ENCODE measurements at places on chromosomes 12 and 14. TPM values are rescaled to one million over a fixed set of nuclear protein-coding genes. Genes with fewer than 3 reads are reported as not detected.
A peak's percentile ranks its signal among the peaks of the same experiment; 100 is the strongest.

A2ML1 gene
- total RNA-seq: not detected

NPAS3 gene
- total RNA-seq: not detected

LRTM2 gene
- not detected for total RNA-seq

RDH16 gene
- 0.37 TPM for total RNA-seq

NABP2 gene
- 69.5 TPM for total RNA-seq

ADAMTS20 gene
- total RNA-seq: not detected

RDH12 gene
- not detected for total RNA-seq

ACVRL1 gene
- not detected for total RNA-seq

SPIC gene
- not detected for total RNA-seq

SUDS3 gene
- 23.3 TPM for total RNA-seq

GRCh38 chr14:103544388-103545218 is 15.6 kb downstream of the TRMT61A start:
- DNase-seq: no peak
- H3K27ac ChIP-seq: no peak overlapping the region
- H3K27me3 ChIP-seq: no peaks in the 10 kb centered on the region
- H3K36me3 ChIP-seq: no peaks in the 10 kb centered on the region
- H3K4me1 ChIP-seq: no peaks in the 10 kb centered on the region

GRCh38 chr12:4153343-4153892 is 120.1 kb upstream of the CCND2 start:
- peaks cover 91% of the 10 kb centered on the region for H3K4me1 ChIP-seq
- H3K27me3 ChIP-seq: no peaks in the 10 kb centered on the region
- H3K4me3 ChIP-seq: peak overlapping the region; percentile 55
- peak; percentile 91 for DNase-seq
- H3K27ac ChIP-seq: peak overlapping the region; percentile 96
- H3K36me3 ChIP-seq: peaks cover 33% of the 10 kb centered on the region

GRCh38 chr12:122413516-122414404 is 8.7 kb downstream of the CLIP1 start:
- no peak overlapping the region for H3K4me3 ChIP-seq
- peaks cover 23% of the 10 kb centered on the region for H3K4me1 ChIP-seq
- H3K27me3 ChIP-seq: no peaks in the 10 kb centered on the region

GRCh38 chr14:85711620-85712019 is 181.7 kb downstream of the FLRT2 start:
- H3K27me3 ChIP-seq: no peaks in the 10 kb centered on the region
- H3K27ac ChIP-seq: no peak overlapping the region
- DNase-seq: no peak
- no peaks in the 10 kb centered on the region for H3K4me1 ChIP-seq
- no peak overlapping the region for H3K4me3 ChIP-seq

DNA sequence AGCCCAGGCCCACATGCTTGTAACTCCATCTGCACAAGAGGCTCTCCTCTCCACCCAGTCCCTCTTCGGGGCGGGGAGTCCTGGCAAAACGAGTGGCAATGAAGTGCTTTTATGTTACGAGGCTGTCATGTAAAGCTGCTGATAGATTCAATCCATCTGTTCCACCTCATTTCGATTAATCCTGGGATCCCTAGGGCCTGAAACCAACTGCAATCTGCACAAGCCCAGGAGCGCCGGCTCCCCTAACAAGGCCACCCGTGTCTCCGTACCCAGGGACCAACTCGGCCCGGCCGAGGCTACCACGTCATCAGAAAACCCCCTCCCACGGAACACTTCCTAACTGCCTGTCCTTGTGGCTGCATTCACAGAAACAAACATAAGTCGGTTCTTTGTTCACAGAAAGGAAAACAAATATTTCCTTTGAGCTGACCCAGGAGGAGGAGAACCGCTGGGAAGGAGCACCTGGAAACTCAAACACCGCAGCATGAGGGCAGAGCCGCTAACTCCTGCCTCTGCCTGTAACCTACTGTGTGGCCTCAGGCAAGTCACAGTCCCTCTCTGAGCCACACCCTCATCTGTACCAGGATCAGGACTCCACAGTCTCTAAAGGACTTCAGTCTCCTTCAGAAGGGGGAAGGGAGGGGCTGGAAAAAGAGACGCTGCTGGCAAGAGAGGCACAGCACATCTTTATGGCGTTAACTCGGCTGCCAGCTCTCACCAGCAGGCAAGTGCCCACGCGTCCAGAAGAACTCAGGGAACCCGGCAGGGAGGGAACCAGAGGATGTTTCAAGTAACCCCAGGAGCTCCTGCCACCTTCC is 47.8 kb downstream of the CCDC88C start:
- DNase-seq: no peak
- H3K27ac ChIP-seq: peak overlapping the region; percentile 91
- H3K4me3 ChIP-seq: peak overlapping the region; percentile 34

- no peak overlapping the region for H3K27ac ChIP-seq
- no peak overlapping the region for H3K4me3 ChIP-seq
- H3K36me3 ChIP-seq: no peaks in the 10 kb centered on the region
- H3K4me1 ChIP-seq: peaks cover 11% of the 10 kb centered on the region
- DNase-seq: peak; percentile 58
These were observed 80.9 kb downstream of the SLC41A2 start for GRCh38 chr12:104877103-104877705.

GRCh38 chr12:84974155-84974815 is 61.7 kb upstream of the SLC6A15 start:
- no peak overlapping the region for H3K4me3 ChIP-seq
- DNase-seq: no peak
- no peak overlapping the region for H3K27ac ChIP-seq
- no peaks in the 10 kb centered on the region for H3K27me3 ChIP-seq
- H3K36me3 ChIP-seq: no peaks in the 10 kb centered on the region
- H3K4me1 ChIP-seq: no peaks in the 10 kb centered on the region

DNA sequence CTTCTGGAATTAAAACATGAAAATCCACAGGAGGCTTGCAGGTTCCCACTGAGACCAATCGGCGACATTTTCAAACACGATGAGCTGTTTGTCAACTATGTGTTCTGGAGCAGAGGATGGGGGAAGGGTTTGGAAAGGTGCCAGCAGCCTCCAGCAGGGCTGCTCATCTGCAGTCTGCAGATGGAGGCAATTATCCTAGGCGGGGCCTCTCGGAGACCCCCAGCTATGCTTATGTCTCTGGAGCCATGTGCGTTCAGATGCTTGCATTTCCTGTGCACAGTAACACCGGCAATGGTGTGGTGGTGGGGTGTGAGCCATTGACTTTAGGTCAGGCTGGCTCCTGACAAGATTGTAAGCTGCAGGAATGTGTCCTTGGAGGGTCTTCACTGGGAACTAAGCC is 51.7 kb downstream of the RPH3A start:
- H3K27me3 ChIP-seq: peaks cover 6% of the 10 kb centered on the region
- no peaks in the 10 kb centered on the region for H3K4me1 ChIP-seq
- DNase-seq: no peak
- no peaks in the 10 kb centered on the region for H3K36me3 ChIP-seq

- no peak for DNase-seq
- H3K4me1 ChIP-seq: no peaks in the 10 kb centered on the region
- no peak overlapping the region for H3K4me3 ChIP-seq
- H3K36me3 ChIP-seq: no peaks in the 10 kb centered on the region
These were observed 82.3 kb downstream of the KCNMB4 start for GRCh38 chr12:70448371-70448770.

GRCh38 chr12:13347241-13348043 is 150.9 kb downstream of the EMP1 start:
- no peaks in the 10 kb centered on the region for H3K36me3 ChIP-seq
- no peak overlapping the region for H3K4me3 ChIP-seq
- peaks cover 26% of the 10 kb centered on the region for H3K27me3 ChIP-seq
- peaks cover 1% of the 10 kb centered on the region for H3K4me1 ChIP-seq
- no peak for DNase-seq
- no peak overlapping the region for H3K27ac ChIP-seq

DNA sequence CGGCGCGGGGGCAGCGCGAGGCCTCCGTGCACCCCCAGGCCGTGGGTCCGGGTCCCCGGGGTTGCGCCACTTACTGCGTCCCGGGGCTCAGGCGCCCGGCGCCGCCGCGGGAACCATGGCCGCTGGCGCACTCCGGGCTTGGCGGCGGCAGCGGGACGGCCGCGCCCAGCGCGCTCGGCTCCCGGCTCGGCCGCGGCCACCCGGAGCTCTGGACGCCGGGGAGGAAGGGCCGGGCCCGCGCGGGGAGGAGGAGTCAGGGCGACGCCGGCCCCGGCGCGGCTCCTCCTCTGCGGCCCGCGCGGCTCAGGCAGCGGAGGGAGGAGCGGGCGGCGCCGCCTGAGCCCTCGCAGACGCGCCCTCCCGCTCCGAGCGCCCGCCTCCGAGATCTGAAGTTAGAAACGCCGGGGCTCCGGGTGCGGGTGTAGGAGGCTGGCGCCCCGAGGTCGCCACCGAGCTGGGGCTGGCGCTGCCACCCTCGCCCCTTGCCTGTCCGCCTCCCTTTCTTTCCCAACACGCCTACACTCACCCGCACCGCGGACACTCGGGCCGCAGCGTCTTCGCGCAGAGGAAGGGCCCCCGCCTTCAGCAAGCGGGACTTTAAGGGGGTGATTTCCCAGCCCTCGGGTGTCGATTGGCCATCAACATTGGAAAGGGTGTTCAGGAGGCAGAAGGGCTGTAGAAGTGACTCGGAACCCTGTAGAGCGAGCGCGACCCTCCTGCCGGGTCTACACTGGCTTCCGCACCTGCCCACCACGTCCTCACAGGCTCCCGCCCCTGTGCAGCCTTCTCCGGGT is at the start of gene NIN:
Gene NIN, minus strand, starts transcription at position 231 of the 794 bp plus-strand sequence. CDS start 9,106 bp downstream, outside the sequence.
- peak within 1 kb of the TSS; percentile 92 for H3K4me3 ChIP-seq
- H3K27me3 ChIP-seq: no peaks in the 10 kb centered on the region
- DNase-seq: peak; percentile 78
- H3K36me3 ChIP-seq: peaks cover 30% of the 10 kb centered on the region
- peak within 1 kb of the TSS; percentile 94 for H3K27ac ChIP-seq
- peaks cover 67% of the 10 kb centered on the region for H3K4me1 ChIP-seq

DNA sequence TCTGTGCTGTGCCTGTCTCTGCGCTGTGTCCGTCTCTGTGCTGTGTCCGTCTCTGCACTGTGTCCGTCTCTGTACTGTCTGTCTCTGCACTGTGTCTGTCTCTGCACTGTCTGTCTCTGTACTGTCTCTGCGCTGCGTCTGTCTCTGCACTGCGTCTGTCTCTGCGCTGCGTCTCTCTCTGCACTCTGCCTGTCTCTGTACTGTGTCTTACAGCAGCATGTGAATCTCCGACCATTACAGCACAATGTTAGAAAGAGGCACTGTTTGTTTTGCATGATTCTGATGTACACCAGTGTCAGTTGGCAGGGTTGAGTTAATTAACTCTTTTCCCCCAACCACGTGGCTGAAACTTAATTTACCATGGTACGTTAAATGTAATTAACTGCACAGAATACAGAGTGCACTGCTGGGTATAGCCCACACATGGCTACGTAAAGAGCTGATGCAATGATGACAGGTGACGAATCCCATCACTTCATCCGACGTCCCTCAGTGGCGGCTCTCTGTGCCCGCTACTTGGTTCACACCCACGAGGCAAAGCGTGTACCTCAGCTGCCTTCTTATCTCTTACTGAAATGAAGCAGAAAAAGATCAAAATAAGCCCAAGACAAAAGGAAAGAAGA is 127.7 kb upstream of the SFSWAP start:
- H3K4me1 ChIP-seq: no peaks in the 10 kb centered on the region
- H3K36me3 ChIP-seq: no peaks in the 10 kb centered on the region
- no peak for DNase-seq
- H3K27ac ChIP-seq: no peak overlapping the region
- peaks cover 4% of the 10 kb centered on the region for H3K27me3 ChIP-seq

DNA sequence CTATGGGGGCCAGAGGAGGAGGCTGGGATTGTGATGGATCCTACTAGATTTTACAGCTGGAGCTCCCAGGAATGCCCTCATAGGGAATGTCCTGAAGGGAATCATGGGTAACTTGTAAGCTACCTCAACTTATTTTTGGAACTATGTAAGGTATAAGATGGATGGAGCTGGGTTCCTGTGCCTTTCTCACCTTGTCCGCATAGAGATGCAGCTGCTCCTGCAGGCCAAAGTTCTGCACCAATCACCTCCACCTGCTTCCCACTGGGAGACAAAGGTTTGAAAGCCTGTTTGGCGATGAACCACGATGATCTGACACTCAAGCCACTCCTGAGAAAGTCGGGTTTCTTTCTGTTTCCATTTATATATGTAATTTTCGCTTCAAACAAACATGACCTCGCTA is 648 bp upstream of the AKAP5 start:
- peaks cover 4% of the 10 kb centered on the region for H3K27me3 ChIP-seq
- H3K4me1 ChIP-seq: peaks cover 43% of the 10 kb centered on the region
- H3K27ac ChIP-seq: peak overlapping the region; percentile 71
- DNase-seq: no peak

GRCh38 chr12:120013659-120014380 is 24.8 kb downstream of the BICDL1 start:
- peaks cover 69% of the 10 kb centered on the region for H3K4me1 ChIP-seq
- no peaks in the 10 kb centered on the region for H3K27me3 ChIP-seq
- peak overlapping the region; percentile 59 for H3K4me3 ChIP-seq

DNA sequence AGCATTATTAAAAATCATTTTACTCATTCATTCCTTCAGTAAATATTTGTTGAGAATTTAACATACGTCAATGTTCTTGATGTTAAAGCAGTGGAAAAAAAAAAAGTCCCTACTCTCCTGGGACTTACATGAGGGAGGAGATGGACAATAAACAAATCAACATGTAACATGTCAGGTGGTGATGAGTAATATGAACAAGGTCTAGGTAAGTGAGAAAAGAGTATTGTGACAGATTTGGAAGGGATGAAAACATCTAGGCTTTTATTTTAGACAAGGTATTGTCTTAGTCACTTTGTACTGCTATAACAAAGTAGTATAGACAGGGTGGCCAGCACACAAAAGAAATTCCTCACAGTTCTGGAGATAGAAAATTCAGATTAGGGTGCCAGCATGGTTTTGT is 167.2 kb downstream of the FSCB start:
- no peak overlapping the region for H3K4me3 ChIP-seq
- H3K4me1 ChIP-seq: no peaks in the 10 kb centered on the region
- no peak for DNase-seq
- H3K27me3 ChIP-seq: no peaks in the 10 kb centered on the region
- H3K27ac ChIP-seq: no peak overlapping the region
- H3K36me3 ChIP-seq: no peaks in the 10 kb centered on the region

DNA sequence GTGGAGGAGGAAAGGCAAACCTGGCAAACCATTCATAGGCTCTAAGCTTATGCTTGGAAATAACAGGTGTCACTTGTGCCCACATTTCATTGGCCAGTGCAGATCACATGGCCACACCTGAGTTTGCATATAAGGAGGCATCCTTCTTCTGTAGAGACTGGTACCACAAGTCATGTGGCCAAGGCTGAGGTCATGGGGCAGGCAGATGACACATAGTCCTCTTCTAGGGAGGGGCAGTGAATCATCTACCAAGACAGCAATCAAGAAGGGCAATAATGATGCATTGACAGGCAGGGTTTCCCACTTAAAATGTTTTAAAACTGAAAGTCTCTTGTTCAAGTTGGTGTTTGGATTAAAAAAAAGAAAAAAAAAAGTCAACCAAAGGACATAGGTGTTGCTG is 77.3 kb downstream of the DAAM1 start:
- H3K27me3 ChIP-seq: no peaks in the 10 kb centered on the region
- no peak overlapping the region for H3K27ac ChIP-seq
- peaks cover 24% of the 10 kb centered on the region for H3K4me1 ChIP-seq
- DNase-seq: peak; percentile 46
- peaks cover 39% of the 10 kb centered on the region for H3K36me3 ChIP-seq

- peak; percentile 46 for DNase-seq
- H3K4me3 ChIP-seq: no peak overlapping the region
- no peaks in the 10 kb centered on the region for H3K36me3 ChIP-seq
These were observed 2.3 kb downstream of the SPATS2 start for GRCh38 chr12:49369411-49370145.

GRCh38 chr12:113766879-113767878 is 198.9 kb downstream of the RBM19 start:
- H3K4me1 ChIP-seq: no peaks in the 10 kb centered on the region
- no peak for DNase-seq
- peaks cover 2% of the 10 kb centered on the region for H3K27me3 ChIP-seq
- no peak overlapping the region for H3K4me3 ChIP-seq
- H3K27ac ChIP-seq: no peak overlapping the region

Data from activated CD8-positive, alpha-beta T cell treated with anti-CD3 and anti-CD28 coated beads, Interleukin-2, amount 10 ng/mL, durations not matched to agents 7 days and 5 days (primary cell).